Activated CD4-positive, alpha-beta T cell treated with anti-CD3 and anti-CD28 coated beads for 48 hours (primary cell): ENCODE measurements at places on chromosomes 16 and 17.

DNA sequence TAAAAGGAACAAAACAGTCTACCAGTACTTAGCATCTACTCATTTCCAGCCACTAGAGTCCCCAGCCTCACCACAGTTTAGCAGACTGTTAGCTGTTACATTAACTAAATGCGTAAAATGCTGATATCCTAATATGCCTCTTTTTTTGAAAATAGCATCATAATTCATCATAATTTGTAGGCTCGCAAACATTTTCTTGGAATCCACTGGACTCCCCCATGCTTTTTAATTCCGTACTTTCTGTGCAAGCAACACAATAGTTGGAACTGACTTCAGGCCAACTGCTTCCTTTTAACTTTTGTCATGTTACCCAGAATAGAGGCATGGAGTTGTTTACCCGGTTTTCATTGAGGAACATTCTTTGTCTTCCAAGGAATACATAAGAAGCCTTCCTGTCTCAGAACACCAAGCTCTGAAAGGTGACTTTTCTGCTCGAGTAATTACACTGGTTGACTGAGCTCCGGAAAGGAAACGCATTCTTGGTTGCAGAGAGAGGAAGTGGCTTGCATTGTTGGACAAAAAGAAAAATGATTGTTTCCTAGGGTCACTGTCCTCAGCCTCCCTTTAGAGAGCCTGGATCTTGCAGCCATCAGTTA lies 30.9 kb upstream of the SEC14L1 start:
- no peak for DNase-seq

DNA sequence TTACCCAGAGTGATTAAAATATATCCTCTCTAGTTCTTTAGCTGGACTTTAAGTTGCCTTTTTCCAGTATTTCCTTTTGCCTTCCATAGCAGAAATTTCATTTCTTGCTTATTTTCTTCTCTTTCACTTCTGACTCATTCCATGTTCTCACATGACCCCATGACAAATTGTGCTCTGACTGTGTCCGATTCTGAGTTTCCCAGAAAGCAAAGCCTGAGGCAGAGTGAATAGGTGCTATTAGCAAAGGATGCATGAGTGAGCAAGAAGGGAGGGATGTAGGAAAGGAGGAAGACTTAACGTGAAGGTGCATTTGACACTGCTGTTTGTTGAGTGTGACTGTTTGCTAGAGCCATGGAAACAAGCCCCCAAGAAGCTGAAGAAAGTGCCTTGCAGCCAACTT lies 82.6 kb upstream of the CNTNAP4 start:
- DNase-seq: no peak

DNA sequence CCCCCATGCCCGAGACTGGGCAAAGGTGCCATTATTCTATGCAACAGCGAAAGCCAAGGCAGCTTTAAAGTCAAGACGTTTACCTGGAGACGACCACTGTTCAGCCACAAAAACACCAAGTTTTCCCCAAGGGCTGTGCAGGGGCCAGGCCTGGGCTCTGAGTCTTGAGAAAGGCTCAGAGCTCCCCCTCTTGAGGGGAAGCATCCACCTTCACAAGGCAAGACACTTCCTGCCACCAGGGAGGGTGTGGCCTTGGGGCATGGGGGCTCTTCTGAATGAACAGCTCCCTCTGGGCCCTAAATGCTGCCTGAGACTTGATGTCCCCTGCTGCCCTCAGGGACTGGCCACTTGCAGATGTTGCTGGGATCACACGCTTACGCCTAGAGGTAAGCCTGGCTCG lies 26.5 kb downstream of the PDIA2 start:
- DNase-seq: no peak

GRCh38 chr16:11323551-11324336 lies 21.5 kb upstream of the RMI2 start:
- no peak for DNase-seq

- DNase-seq: no peak
Measured at GRCh38 chr17:59534583-59534982, 30.8 kb upstream of the DHX40 start.

DNA sequence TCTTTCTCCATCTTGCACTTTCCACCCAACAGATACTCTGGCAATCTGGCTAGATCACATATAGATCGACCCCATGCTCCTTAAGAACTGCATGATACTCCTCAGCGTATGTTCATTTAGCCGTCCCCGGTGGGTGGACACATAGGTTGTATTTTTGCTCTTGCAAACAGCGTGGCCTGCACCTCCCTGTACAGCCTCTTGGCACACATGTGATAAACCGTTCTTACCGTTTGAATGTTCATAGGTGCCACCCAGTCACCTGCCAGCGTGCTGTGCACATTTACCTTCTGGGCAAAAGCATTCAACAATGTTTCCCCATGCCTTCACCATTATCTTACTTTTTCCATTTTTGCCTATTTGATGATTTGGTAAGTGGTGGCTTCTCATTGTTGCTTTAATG lies 6.2 kb downstream of the TNP2 start:
- peak; percentile 28 for DNase-seq

DNA sequence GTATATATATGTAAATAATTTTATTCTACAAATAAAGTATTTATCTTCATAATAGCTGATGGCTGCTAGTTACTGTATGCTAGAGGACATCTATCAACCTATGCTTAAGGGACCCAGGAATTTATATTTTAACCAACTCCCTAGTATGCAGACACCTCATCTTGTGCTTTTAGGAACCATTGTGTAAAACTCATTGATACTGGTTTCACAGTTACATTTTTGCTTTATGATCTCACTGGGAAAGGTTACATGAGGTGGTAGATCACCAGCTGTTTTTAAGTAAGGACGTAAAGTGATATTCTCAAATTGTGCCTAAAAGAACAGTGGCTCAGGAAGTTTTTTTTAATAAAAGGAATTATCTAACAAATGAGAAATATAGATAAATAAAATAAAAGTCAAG lies 56.4 kb downstream of the VMP1 start:
- DNase-seq: no peak

- DNase-seq: no peak
Measured at GRCh38 chr16:12149971-12150370, 173.4 kb downstream of the SNX29 start.

GRCh38 chr16:89338863-89339262 lies 121.4 kb downstream of the ZNF778 start:
- DNase-seq: no peak

- DNase-seq: no peak
Measured at GRCh38 chr17:41010441-41010840, 1.5 kb upstream of the KRTAP3-1 start.

DNA sequence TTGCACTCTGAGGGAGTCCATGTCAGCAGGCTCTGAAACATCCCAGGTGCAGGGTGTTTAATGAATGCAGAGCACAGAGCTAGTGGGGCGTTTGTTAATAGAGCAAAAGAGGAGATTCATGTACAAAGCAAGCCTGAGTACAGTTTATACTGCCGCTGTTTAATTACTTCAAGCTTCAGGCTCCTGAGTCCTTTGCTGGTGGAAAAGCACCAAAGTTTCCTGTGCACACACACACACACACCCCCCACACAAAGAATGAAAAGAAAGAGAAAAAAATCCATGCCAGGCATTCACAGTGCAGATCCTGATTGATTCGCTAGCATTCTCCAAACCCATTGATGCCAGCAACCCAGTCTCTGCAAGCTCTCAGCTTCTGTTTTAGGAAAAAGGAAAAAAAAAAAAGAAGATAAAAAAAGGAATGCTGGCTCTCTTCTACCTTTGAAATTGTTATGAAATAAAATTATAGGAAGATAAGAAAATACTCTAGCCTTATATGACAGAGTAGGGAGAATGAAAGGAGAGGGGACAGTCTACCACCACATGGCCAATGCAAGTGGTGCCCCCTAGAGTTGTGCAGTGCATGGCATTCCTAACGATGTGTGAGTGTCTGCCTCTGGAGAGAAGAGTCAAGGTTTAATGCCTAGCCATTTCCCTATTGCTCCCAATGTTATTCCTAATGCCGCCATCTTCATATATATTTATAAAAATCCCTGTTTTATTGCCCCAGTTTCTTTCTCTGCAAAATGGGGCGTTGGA lies 216.5 kb downstream of the TMEM114 start:
- DNase-seq: no peak

- no peak for DNase-seq
Measured at GRCh38 chr17:16988749-16989229, 16.9 kb upstream of the TNFRSF13B start.

- DNase-seq: no peak
Measured at GRCh38 chr17:39600288-39600996, 7.3 kb downstream of the NEUROD2 start.

- no peak for DNase-seq
Measured at GRCh38 chr16:5069048-5069447, 2.6 kb upstream of the ALG1 start.

- DNase-seq: peak; percentile 76
Measured at GRCh38 chr17:79391376-79392233, 219.2 kb downstream of the RBFOX3 start.

GRCh38 chr16:73150786-73151185 lies 102.9 kb upstream of the ZFHX3 start:
- DNase-seq: no peak

- DNase-seq: no peak
Measured at GRCh38 chr17:80154166-80154565, 7.2 kb upstream of the EIF4A3 start.

GRCh38 chr17:62692721-62693431 lies 65.4 kb downstream of the MRC2 start:
- DNase-seq: peak; percentile 34

GRCh38 chr17:74814453-74814852 lies 38.3 kb upstream of the NAT9 start:
- DNase-seq: peak; percentile 9

DNA sequence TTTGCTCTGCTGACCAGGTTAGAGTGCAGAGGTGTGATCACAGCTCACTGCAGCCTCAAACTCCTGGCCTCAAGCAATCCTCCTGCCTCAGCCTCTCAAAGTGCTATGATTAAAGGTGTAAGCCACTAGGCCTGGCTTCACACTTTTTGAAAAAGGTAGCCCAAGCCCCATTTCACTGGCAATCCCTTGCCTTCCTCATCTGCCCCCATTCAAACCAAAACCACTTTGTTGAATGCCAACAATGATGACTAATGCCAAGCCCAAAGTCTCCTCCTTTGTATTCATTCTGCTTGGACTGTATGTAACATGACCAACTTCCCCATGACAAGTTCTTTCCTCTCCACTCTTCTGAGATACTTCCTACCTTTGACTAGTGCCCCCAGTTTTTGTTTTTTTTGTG lies 33.1 kb downstream of the N4BP1 start:
- peak; percentile 39 for DNase-seq

GRCh38 chr17:68981288-68981687 lies 26.1 kb upstream of the ABCA8 start:
- no peak for DNase-seq

DNA sequence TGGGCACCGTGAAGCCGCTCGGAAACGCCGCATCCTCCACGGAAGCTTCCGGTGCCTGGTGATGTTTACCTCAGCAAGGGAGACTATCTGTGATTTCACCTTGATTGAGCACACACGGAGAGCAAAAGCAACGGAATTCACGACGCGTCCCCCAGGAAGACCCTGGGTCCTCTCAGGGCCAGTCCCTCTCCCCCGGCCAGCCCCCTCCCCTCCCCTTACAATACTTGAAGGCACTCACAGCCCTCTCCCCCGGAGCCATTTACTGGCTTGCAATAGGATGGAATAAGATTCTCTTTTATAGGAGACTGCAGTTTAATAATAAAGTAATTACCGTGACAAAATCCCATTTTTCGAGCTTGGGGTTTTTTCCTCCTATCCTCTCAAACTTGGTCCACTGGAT lies 104.7 kb downstream of the ENGASE start:
- DNase-seq: no peak

GRCh38 chr17:65527857-65528591 lies 33.4 kb downstream of the AXIN2 start:
- no peak for DNase-seq

DNA sequence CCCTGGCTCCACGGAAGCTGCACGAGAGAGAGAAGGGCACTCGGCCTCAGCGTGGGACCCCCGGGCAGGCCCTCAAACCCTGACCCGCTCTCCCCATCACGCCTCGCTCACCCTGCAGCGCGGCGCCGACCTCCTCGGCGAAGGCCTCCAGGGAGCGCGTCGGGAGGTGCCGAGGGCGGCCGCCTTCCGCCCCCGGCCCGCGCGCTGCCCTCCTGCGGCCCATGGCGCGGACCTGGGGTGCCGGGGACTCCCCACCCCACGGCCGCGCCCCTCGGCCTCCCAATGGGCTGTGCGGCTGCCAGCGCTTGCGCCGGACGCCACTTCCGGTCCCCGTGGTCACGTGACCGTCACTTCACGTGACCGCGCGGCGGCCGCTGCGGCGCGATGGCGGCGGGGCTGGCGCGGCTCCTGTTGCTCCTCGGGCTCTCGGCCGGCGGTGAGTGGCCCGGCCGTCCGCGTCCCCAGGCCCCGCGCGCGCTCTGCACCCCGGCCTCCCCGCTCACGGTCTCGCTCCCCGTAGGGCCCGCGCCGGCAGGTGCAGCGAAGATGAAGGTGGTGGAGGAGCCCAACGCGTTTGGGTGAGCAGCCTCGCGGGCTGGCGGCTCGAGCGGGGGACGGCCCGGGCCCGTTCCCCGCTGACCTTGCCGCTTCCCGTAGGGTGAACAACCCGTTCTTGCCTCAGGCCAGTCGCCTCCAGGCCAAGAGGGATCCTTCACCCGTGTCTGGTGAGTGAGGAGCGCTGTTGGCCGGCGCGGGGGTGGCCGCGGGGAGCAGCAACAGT lies at the start of the genes GNPTG and TSR3:
Gene GNPTG, plus strand, starts transcription at position 350 of the 781 bp plus-strand sequence. Its CDS starts 35 bp downstream, at position 385.
Gene TSR3, minus strand, starts transcription at position 297 of the 781 bp plus-strand sequence. Its CDS starts 74 bp downstream, at position 223.
- peak; percentile 87 for DNase-seq

- DNase-seq: no peak
Measured at GRCh38 chr17:64747938-64748540, 85.9 kb upstream of the SMURF2 start.
